ENCODE measurements at places on chromosomes 16 and 17.

DNA sequence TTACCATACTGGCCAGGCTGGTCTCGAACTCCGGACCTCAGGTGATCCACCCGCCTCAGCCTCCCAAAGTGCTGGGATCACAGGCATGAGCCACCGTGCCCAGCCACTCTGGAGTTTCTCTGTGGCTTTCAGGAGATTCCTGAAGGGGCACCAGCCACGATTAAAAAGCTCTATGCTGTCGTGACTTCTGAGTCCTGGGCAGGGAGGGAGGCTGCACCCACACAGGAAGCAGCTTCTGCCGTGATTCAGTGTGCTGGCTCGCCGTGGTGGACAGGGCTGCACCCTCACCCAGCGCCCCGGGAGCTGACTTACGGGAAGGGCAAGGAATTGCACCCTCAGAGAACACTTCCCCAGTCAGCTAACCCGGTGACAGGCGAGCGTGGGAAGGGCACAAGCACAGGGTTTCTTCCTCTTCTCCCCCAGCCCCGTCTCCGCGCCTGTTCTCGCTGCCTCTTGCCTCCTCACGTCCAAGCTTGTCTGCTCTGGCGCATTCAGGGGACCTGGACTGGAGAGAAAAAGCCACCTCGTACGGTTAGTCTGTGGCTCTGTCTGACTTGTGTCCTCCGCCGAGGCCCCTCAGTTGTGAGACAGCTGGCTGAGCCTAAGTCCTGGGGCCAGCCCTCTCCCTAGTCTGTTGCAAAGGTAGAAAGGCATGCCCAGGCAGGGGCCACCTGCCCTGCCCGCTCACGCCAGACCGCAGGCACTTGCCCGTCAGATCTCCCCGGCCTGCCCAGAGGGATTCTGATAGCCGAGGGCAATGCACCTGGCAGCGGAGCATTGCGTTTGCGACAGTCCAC is 145.0 kb downstream of the SEC14L1 start:
- no peak for DNase-seq

- no peak for DNase-seq
Measured at GRCh38 chr17:28057731-28058246, 15.3 kb downstream of the NLK start.

GRCh38 chr16:5438591-5438990 is 341.0 kb upstream of the EEF2KMT start:
- DNase-seq, result no peak

- DNase-seq, result no peak
Measured at GRCh38 chr17:19664136-19664820, 15.7 kb downstream of the ALDH3A2 start.

DNA sequence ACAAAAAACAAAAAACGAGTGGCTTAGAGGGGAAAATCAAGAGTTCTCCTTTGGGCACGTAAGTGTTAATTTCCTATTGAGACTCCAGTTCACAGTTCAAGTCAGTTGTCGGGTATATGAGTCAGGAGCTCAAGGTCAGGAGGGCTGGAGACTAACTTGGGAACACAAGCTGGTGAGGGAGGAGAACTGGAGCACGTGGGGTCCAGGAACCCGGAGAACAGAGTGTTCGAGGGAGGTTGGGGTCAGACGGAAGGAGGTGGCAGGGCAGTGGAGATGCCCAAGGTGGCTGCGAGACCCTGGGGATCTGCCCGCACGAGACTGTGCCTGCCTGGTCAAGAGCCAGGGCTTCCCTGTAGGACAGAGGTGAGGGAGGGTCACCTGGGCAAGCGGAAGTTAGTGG is 12.0 kb downstream of the ALDH3A1 start:
- no peak for DNase-seq

GRCh38 chr16:1460602-1461138 is 14.2 kb downstream of the CLCN7 start:
- DNase-seq, result no peak

- no peak for DNase-seq
Measured at GRCh38 chr16:4772351-4772750, 5.4 kb upstream of the ZNF500 start.
